ENCODE measurements at places on chromosomes 2 and 18.
A peak's percentile ranks its signal among the peaks of the same experiment; 100 is the strongest.

DNA sequence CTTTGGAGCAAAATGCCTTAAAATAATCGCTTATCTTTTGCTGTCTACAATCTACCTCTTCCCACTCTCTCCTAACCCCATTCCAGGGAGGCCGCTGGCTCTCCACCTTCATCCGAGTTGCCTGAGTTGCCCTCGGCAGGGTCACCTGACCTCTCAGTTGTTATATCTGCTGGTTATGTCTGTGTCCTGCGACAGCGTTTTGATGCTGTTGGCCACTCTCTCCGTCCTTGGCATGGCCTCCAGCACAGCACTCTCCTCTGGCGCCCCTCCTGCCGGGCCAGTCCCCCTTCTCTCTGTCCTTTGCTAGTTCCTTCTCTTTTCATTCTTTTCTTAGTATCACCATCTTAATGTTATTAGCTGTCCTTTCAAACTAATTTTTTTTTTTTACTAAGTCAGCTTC lies 41.6 kb downstream of the TRAF3IP1 start:
- no peak for DNase-seq

DNA sequence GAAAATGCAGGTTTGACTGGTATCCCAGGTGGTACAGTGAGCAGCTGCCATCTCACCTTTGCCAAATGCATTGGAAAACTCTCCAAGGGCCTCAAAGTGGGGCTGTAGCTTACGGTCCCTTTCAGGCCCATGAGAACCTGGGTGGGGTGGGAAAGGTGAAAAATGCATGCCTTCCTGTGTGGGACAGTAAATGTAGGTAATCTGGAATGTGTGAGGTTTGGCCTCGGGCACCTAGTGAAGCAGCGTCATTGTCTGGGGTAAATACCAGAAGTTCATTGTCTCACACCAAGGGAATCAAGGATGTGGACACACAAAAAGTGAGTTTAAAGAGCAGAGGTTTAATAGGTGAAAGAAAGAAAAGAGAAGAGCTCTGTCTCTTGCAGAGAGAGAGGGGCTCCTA lies 36.6 kb downstream of the TIMM21 start:
- DNase-seq: no peak

GRCh38 chr2:220569112-220569897 lies 941.9 kb downstream of the SLC4A3 start:
- DNase-seq: no peak

DNA sequence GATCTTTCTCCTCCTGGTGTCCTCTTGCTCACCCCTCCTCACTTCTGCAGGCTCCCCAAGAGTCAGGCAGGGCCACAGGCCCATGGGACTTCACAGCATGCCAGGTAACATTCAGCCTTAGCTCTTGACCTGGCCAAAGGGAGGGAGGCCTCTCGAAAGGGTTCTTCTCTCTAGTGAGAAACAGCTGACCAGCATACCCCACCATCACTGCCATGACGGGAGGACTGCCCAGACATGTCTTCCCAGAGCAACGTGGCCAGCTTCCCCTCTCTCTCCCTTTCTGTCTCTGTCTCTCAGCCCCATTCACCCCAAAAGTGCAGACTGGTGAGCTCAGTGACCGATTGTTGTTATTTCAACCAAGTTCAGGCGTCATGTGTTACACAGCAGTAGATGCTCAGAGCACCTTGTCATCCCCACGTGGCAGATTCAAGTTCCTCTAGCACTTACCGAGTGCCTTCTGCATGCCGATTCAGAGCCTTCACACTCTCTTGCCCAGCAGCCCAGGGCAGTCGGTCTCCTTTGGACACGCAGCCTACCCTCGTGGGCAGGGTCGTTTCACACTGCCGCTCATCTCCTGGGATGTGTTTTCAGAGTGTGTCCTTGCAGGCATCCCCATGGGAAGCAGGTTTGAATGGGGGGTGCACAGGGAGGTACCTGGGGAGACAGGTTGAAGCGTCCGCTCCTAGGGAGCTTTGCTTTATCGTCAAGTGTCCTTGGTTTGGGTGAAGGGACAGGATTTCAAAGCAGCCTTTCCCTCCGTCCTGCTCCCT lies 259.9 kb downstream of the NDUFA10 start:
- no peak for DNase-seq

- no peak for DNase-seq
These were observed 89.8 kb upstream of the NEUROD1 start for GRCh38 chr2:181770150-181770549.

DNA sequence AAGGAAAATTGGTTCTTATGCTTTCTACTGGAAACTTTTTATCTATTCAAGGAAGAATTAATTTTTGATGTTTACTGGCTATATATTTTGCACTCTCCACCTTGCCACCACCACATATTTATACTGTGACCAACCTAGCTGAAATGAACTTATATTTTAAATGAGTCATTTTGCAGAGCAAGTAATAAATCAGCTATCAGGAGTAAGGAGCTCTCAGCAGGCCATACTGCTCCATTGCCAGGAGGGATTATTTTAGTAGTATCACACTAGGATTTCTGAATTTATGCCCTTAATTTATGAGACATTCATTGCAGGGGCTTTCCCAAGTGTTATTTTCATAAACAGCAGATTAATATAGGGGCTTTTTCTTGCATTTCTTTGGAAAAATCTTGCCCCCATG lies 125.8 kb upstream of the CYP1B1 start:
- no peak for DNase-seq

- DNase-seq: no peak
These were observed 385.1 kb upstream of the MEX3C start for GRCh38 chr18:51582551-51582950.

GRCh38 chr2:200404615-200405014 lies 98.1 kb downstream of the SPATS2L start:
- DNase-seq: no peak

- DNase-seq: no peak
These were observed 713.6 kb downstream of the SLC4A3 start for GRCh38 chr2:220341014-220341413.

DNA sequence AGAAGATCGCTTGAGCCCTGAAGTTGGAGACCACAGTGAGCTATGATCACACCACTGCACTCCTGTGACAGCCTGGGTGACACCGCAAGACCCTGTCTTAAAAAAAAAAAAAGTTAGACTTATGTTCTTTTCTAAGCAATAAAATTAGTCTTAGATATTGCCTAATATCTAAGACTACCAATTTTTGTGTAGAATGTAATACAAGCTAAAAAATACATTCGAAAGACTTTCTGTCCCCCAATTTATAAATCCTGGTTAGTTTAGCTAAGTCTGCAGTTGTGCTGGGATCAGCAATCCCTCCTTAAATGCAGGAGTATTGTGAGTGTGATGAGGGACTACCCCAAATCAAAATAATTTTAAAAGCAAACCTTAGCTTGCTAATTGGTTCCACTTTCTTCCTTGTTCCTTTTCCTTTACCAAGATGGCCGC lies 358 bp upstream of the STAMBP start:
- DNase-seq: no peak

DNA sequence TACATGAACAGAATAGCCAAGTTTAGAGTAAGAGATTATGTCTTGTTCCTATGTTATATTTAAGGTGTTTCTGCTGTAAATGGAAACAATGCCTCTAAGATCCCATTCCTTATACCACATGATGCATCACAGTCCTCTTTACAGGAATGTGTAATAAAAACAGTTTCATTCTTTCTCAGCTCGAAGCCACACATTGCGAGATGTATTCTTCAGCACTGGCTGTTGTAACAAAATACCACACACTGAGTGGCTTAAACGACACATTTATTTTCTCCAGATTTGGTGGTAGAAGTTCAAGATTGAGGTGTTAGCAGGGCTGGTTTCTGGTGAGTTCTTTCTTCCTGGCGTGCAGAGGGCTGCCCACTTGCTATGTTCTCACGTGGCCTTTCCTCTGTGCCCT lies 246.2 kb downstream of the SOCS6 start:
- DNase-seq: no peak

- DNase-seq: no peak
These were observed 358.0 kb downstream of the HRH4 start for GRCh38 chr18:24818441-24818840.

- DNase-seq: no peak
These were observed 88.6 kb downstream of the KCNH7 start for GRCh38 chr2:162749994-162750393.

DNA sequence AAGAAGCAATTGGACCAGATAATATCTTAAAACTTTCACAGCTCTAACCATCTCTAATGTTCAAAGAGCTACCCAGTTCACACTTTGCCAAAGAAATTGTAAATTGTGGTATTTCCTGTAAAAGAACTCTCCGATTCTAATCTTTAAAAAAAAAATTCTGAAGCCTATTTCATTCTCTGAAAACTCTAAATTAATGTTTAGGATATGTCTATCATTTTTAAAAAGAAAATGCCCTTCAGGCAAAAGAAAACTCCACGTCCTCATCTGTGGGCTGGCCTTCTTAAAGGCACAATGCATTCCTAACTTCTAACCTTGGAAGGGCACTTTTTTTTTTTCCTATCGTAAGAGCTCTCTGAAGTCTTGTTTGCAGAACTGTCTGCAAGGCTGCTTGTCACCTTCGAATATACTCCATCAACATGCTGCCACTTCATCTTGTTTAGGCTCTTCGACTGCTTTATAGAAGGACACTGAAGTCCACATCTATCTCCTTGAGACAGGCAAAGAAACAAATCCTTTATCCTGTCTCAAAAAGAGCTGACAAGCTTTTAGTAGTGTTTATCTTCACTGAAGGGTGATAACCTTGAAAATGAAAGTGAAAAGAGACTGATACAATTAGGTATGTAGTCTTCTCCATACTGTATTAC lies 124.3 kb upstream of the SLC39A10 start:
- no peak for DNase-seq

DNA sequence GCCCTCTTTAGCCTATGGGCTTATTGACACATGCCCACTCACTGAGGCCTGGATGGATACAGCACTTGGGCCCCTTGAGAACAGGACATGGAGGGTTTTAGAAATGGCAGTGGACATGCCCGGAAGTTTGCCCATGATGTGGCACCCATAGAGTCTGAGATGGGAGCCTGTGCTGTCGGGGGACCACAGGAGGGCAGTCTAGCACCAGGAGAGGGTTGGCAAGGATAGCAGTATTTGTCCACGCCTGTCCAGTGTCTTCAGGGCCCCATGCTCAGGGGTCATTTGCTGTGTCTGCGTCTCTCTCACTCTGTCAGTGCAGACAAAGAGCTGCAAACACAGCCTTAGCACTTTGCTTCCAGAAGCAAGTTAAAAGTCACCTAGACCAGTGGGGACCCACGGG lies 48.7 kb downstream of the IL1RL2 start:
- DNase-seq: no peak

DNA sequence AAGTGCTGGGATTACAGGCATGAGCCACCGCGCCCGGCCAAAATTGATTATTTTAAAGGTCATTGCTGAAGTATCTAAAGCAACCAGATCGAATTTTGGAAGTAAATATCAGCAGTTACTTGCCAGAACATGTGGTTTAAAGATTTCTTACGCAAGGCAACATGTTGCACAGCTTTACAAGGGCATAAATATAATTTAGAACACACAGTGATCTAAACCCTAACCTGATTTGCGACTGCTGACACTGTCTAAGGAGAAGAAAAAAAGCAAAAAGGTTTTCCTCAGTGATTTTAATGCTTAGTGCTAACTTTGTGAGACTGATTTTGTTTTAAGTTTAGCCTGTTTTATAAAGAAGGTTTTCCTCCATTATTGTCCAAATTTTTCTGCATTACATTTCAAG lies 569.9 kb upstream of the LINC00305 start:
- DNase-seq: no peak

DNA sequence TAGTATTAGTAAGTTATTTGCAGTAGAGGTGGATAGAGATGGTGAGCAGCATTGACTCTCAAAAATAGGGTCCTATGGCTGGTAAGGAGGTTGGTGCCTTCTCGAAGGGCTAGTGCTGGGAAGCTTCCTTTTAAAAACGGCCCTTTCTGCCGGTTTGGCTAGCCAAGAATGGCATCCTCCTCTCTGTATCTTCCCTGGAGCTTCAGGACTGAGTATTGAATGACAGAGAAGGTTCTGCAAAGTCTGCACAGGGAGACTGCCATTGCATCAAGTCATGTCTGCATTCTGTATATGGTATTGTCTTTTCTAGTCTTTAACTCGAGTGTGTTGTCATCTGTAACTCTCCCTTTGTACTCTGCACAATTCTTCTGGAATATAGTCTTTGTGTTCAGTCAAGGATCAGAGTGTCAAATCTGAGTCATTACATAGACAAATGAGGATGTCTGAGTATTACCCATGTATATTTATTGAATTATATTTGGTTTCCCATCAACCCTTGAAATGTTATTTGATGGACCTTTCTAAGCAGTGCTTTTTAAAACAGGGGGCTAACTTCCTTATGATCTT lies 1.1 kb downstream of the LDLRAD4 start:
- no peak for DNase-seq

- DNase-seq: peak; percentile 67
These were observed 9.1 kb upstream of the NR4A2 start for GRCh38 chr2:156341452-156342253.

GRCh38 chr18:71682591-71682990 lies 861.6 kb downstream of the CBLN2 start:
- no peak for DNase-seq

GRCh38 chr2:108459441-108459840 lies 10.4 kb downstream of the GCC2 start:
- DNase-seq: no peak

GRCh38 chr2:18346344-18346743 lies 214.1 kb downstream of the RDH14 start:
- no peak for DNase-seq
